Fibroblast of skin of left biceps (primary cell): ENCODE measurements at places on chromosomes 16 and 17.

DNA sequence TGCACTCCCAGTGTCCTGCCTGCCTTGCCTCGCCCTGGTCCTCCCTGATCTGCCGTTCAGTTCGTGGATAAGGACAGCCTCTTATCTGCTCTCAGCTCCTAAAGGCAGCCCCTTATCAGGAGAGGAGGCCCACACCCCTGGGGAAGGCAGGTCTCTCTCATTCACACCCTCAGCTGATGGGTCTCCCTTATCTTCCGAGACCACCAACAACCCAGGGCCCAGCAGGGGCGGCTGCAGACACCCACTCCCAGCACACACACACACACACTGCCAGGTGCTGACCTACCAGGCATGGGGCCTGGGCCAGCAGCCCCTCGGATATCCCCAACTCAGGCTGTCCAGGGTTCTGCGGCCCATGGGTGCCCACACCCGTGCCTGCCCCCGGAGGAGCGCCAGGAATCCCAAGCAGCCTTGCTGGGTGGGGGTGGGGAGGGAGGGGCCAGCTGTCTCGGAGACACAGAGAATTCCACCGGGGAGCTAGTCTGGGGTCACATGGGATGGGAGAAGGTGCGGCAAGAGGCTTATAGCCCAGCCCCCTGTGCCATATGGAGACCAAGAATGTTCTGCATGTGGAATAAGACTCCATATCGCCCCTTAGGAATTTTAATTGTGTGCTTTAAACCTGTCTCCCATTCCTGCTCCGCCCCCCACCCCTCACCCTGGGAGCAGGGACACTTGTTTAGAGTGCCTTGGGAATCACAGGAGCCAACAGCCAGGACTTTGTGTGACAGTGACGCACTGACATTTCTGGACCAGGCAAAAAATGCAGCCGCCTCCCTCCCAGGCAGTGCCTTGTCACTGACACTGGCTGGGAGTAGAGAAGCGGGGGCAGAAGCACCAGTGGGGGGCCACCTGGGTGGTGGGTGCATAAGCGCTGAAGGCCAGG lies 41.9 kb upstream of the EMP2 start:
- DNase-seq: no peak

DNA sequence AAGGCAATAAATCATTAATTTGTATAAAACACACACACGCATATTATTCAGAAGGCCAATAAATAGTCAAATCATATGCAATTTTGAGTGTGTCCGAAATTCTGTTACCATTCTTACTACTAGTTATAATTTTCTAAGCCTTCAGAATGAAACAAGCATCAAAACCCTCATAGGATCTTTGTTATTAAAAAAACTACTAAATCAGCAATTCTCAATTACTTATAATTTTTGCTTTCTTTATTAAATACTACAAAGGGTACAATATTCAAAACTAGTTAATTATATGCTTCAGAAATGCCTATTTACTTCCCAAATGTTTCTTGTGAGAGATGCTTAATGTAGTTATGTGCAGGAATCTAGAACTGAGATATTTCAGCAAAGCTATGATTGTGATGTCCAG lies 413.1 kb upstream of the KIF2B start:
- no peak for DNase-seq

GRCh38 chr17:8119581-8120519 lies 1.5 kb upstream of the ALOXE3 start:
- peak; percentile 87 for DNase-seq

- no peak for DNase-seq
Measured at GRCh38 chr17:31095236-31096105, 694 bp downstream of the NF1 start.

- peak; percentile 90 for DNase-seq
Measured at GRCh38 chr17:76716146-76716838, 5.5 kb upstream of the MXRA7 start.

DNA sequence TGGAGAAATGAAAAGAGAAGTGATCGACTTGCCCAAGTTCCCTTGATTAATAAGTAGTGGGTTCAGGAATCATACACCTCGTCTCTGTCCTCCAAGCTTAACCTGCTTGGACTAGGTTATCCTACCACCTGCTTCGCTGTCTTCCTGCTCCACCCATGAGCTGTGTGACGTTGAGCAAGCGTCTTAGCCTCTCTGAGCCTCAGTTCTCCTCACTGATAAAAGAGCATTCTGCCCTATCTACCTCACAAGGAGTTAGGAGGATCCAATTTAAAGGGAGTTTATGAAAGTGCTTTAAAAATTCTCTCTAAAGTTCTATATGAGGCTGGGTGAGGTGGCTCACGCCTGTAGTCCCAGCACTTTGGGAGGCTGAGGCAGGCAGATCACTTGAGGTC lies 9.5 kb upstream of the BHLHA9 start:
- DNase-seq: no peak
